ENCODE measurements at places on chromosomes 16 and 17.

DNA sequence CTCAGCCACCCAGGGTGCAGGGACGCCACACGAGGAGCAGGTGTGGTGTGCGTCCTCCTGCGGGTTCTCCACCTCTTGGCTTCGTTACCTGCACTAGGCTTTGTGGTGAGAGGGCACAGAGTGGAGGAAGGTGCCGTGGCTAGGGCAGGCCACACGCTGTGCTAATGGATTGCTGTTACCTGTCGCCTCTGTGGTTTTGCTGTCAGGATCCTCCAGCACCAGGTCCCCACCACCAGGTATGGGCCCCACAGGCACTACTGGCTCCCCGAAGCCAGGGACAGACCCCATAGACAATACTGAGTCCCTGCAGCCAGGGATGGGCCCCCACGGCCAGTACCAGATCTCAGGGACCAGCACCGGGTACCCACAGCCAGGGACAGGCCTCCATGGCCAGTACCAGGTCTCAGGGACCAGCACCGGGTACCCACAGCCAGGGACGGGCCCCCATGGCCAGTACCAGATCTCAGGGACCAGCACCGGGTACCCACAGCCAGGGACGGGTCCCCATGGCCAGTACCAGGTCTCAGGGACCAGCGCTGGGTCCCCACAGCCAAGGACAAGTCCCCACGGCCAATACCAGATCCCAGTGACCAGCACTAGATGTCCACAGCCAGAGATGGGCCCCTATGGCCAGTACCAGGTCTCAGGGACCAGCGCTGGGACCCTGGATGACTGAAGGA, 315.6 kb downstream of the SEC14L1 start:
- no peak for DNase-seq

- no peak for DNase-seq
Observed at GRCh38 chr16:85061566-85061965, 34.0 kb downstream of the KIAA0513 start.

DNA sequence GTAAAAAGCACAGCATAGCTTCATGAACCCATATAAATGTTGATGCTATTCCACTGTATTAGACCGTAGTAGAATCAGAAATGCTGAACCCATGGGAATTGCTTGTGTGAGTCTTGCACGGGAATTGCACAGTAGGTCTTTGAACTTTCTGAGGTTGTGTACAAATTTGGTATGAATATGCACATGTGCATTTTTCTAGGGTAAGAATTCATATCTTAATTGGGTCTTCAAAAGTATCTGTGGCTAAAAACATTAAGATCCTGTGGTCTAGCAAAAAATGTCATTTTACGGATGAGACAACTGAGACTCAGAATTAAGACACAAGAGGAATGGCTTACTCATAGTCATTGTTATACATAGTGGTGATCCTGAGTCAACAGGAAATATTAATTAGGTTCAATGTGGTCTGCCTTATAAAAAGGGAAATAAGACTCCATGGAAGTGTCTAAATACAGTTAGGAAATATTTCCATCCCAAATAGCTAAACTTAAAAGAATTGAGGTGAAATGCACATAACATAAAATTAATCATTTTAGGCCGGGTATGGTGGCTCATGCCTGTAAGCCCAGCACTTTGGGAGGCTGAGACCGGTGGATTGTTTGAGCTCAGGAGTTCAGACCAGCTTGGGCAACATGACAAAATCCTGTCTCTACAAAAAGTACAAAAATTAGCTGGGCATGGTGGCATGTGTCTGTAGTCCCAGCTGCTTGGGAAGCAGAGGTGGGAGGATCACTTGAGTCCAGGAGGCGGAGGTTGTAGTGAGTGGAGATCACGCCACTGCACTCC, 22.8 kb downstream of the TAOK1 start:
- peak; percentile 82 for DNase-seq

DNA sequence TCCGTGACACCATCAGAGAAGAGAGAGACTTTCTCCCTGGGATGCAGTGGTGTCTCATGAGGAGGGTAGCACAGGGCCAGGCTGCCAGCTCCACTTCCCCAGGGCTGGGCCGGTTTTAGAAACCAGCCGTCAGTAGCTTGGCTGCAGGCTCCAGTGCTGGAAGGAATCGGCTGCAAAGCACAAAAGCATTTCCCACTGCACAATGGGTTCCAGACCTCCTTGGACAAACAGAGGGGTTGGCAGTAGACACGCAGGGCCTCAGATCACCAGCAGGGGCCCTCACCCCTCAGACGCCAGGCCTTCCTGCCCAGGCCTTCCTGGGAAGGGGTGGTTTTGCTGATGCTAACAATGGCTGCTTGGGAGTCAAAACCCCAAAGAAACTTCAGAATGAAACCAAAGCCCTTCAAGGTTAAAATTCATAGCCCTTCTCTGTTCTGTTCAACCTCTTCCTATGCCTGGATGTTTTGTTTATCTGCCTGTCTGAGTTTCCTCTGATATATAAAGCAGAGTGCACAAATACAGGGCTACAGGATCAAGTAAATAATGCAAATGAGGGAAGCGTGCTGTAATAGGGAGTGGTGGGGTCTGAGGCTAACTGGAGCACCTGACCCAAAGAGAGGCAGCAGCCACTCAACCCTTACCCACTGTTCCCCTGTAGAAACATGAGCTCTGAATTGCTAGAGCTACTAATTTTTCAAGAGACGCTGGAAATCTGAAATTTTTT, 26.2 kb downstream of the TEKT5 start:
- peak; percentile 32 for DNase-seq

DNA sequence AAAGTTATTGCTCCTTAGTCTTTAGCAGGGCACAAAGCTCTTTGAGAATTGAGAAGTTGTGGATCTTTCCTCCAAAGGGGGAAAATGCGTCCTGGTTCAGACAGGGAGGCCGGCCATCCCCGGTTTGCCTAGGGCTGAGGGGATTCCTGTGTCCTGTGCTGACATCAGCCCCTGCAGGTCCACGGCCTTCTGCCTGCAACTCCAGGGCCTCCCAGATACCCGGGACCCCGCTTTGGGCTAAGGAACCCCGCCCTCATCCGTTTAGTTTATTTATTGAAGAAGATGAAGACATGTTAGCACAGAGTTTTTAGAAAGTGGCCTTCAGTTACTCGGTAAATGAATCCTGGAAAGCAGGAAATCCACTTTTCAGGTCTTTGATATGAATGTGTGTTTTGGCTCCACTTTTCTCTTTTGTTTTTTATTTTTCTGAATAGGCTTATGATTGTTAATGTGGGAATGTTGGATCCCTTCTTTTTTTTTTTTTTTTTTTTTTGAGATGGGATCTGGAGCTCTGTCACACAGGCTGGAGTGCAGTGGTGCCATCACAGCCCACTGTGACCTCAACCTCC, 65.6 kb downstream of the CRISPLD2 start:
- no peak for DNase-seq

- no peak for DNase-seq
Observed at GRCh38 chr16:49277766-49278566, 3.7 kb downstream of the CBLN1 start.

- no peak for DNase-seq
Observed at GRCh38 chr16:79037521-79038373, 562.8 kb downstream of the MAF start.

- no peak for DNase-seq
Observed at GRCh38 chr17:77892469-77893143, 65.9 kb upstream of the TNRC6C start.

- DNase-seq, result no peak
Observed at GRCh38 chr17:603406-604114, 111.1 kb downstream of the VPS53 start.

- DNase-seq, result no peak
Observed at GRCh38 chr16:53785044-53785443, 81.1 kb downstream of the FTO start.

DNA sequence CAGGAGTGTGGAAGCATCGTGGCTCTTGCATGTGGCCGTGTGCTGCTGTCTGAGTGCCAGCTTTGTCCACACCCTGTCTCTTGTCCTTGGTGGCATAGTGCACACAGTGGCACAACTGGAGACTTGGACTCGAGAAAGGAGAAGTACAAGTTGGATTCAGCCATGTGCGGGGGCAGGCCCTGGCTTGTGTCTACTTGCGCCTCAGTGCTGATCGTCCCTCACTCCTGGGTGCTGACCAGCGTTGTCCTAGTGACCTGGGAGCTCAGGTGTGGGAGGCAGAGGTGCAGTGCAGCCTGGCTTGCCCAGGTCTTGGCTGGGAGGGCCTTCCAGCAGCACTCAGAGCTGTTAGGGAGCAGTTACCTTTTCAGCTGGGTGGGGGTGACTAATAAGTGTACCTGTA, 20.6 kb downstream of the MPRIP start:
- no peak for DNase-seq

DNA sequence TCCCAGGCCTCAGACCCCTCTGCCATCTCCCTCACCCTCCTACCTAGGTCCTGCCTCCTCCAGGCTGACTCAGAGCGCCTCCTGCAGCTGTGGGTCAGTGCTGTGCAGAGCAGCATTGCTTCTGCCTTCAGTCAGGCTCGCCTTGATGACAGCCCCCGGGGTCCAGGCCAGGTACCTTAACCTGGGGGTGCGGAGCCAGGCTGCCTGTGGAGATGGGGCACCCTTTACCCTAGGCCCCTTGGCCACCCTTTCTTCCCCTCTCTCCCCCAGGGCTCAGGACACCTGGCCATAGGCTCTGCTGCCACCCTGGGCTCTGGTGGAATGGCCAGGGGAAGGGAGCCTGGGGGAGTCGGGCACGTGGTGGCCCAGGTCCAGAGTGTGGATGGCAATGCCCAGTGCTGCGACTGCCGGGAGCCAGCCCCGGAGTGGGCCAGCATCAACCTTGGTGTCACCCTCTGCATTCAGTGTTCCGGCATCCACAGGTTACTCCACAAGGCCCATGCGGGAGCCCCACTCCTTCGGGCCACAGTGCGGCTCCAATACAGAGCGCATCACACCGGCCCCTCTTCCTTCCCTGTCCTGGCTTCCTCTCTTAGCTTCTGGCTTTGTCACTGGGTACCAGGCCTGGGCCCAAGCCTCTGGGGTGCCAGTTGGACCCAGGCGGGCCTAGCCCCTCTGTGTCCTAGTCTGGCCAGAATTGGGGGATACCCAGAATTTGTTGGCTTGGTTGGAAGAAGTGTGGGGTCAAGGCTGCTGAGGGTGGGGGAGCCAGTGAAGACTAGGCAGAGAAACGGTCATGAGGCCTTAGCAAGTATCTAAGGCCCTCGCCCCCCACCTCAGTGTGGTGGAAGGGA, 5.0 kb upstream of the KCTD11 start:
- DNase-seq, result no peak

DNA sequence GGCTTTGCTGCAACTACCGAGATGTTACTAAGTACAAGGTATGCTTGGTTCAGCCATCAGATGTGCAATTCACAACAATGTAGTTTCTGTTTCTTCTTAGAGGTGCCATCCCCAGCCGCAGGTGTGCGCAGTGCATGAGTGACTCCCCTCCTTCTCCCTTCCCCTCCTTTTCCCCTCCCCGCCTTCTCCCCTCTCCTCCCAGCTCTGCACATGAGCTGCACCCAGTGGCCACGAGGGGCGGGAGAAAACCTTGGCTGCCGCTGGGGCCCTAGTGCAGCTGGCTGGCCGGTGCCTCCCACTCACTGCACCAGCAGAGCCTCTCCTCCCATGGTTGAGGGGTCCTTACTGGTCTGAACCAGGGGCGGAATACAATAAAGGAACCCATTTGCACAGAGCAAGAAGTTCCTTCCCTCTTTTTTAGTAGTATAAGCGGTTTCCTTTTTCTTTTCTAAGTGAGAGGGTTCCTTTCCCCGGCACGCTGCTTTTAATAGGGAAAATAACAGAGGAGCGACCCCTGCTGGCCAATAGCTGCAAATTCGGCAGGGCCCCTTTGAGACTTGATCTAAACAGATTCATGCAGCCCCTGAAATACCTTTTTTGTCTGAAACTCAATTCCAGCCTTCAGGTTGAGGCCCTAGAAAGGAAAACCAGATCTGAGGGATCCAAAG, 7.8 kb upstream of the CCL15 start:
- DNase-seq, result no peak

- DNase-seq, result peak; percentile 17
Observed at GRCh38 chr17:20095336-20096080, 86.3 kb downstream of the SPECC1 start.

- DNase-seq, result no peak
Observed at GRCh38 chr17:20924306-20924705, 118.5 kb downstream of the USP22 start.

DNA sequence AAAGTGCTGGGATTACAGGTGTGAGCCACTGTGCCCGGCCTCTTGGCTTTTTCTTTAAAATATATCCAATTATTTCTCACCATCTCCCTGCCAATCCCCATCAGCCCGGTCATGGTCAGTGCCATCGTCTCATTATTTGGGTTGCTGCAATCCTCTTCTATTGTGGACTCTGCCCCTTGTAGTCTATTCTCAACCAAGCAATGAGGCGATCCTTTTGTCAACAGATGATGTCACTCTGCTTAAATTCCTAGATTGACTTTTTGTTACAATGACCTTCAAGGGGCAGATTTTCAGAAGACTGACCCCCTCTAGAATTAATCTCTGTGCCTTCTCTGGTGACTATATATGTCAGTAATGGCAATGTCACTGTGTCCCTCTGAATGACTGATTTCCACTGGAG, 384.7 kb downstream of the UTP18 start:
- DNase-seq, result no peak

GRCh38 chr17:35998018-35998545, 3.3 kb downstream of the CCL15 start:
- no peak for DNase-seq

- no peak for DNase-seq
Observed at GRCh38 chr17:72126575-72127486, 6.0 kb downstream of the SOX9 start.

- no peak for DNase-seq
Observed at GRCh38 chr17:28573966-28574480, 2.7 kb downstream of the ALDOC start.

DNA sequence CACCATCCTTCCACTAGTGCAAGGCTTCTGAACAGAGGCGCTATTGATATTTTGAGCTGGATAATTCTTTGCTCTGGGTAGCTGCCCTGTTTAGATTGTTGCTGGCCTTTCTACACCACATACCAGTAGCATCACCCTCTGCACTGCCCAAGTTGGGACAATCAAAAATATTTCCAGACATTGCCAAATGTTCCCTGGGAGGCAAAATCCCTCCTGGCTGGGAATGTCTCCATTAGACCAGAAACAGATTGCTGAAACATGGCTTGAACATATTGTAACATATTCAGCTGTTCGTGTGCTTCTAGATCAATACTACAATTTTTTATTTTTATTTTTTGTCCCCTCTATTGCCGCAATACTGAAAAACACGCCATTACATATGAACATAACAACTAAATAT, 174.6 kb downstream of the ABCA8 start:
- DNase-seq, result no peak

GRCh38 chr17:9646546-9646885, 1.2 kb downstream of the USP43 start:
- no peak for DNase-seq

DNA sequence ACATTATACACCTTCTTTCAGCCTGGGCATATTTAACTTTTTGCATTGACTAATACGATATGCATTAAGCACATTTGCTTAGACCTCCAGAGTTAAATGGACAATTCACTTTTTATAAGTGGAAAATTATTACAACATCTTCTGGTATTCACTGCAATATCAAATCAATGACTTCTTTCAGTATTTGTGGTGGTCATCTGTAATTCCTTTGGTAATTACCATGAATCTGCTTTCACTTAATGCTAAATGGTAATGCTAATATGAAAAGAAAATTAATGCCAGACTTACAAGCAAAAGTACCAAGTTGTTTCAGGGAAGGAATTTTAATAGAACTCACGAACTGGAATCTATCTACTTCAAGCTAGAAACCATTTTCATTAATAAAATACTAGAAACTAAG, 6.4 kb downstream of the GPATCH8 start:
- DNase-seq, result no peak

- no peak for DNase-seq
Observed at GRCh38 chr16:88473666-88474534, 20.8 kb downstream of the ZFPM1 start.

Measured in kidney capillary endothelial cell (primary cell).